ENCODE measurements at places on chromosomes 6 and 20.

DNA sequence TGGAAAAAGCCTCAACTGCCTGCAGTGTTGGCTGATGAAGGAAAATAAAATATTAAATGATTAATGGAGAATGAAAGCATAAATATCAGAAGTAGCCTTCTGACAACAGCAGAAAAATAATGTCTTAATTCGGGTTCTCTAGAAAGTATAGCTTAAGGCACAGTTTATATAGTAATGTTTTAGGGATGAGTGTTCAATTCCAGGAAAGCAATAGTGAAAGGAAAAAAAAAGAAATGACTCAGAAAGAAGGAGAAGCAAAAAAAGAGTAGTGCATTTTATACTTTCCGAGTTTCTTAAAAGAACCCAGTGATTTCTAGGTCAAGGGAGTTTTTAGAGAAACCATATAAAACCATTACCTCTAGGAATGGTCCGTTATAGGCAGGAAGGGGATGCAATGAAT is 137.3 kb downstream of the HTR1B start:
- no peak for DNase-seq

- no peak for DNase-seq
Observed at GRCh38 chr20:45392733-45393132, 14.6 kb upstream of the TP53TG5 start.

DNA sequence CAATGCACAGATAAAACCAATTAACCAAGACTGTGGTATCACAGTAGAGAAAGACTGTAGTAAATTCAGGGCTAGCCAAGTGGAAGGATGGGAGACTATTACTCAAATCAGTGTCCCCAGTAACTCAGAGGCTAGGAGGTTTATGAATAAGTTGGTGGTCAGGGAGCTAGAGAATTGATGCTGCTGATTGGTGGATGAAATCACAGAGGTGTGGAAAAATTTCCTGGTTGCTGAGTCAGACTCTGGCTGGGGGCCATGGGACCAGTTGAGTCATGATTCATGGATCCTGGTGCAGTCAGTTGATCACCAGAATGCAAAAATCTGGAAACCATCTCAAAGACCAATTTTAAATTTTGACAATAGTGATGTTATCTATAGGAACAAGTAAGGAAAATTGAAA is 555.9 kb downstream of the C6orf118 start:
- no peak for DNase-seq

- DNase-seq: no peak
Observed at GRCh38 chr6:90322976-90323474, 26.4 kb upstream of the BACH2 start.

DNA sequence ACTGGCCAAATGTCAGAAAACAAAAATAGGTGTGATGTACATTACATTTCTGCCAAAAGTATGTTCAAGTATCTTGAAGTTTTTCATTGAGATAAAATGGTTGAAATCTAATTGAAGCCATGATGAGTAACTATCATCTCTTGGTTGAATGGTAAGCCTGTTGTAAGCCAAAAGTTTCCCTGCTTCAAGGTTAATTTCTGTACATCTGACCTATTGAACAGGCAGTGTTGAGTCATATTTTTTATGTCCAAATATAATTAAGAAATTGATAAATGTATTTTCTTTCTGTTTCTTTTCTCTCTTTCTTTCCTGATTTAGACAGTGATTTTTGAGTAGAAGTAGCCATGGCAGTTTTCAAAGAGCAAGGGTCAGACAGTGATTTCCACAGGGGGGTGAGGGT is 4.4 kb downstream of the RREB1 start:
- DNase-seq: no peak

DNA sequence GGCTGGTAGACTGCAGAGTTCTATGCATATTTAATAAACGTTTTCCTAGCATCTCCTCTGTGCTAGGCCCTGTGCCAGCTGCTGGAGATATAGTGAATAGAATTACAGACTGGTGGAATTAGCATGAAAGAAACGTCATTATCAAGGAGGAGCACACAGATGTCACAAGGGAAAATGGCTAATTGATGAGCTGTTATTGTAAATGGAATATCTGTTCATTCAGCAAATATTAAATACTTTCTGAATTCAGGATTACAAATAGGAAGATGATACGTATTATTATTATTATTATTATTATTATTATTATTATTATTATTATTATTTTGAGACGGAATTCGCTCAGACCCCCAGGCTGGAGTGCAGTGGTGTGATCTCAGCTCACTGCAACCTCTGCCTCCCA is 1.2 kb downstream of the AAR2 start:
- no peak for DNase-seq

DNA sequence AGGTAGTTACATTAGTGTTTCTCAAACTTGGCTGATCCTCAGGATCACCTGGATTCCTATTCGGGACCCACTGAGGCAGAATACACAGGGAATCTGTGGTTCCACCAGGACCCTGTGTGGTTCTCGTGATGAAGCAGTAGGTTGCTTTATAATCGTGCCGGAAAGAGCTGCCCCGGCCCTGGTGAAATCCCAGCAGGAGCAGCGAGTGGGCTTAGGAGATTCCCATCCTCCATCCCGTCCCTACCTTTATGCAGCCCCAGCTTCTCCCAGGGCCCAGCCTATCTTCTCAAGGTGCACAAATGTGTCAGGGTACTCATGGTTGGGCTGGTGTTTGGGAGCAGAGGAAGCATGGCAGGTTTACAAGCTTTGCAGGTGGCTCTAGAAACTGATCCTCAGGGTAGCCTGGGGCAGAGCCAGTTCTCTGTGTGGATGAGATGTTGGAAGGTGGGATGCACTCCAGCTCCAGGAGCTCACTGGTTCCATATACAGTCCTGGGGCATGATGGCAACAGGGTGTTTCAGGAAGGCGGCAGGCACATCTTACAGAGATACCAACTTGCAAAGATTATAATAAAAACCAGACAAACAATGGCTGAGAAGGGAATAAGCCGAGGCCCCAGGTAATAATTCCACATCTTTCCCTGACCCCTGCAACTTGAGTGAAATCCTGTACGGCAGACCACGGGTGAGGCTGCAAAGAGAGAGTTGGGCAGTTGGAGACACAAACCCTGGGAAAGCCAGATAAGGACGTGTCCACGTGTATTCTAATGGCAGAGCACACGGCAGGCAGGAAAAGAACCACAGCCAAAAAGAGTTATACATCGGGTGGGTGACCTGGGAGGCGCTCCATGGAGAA is 5.9 kb downstream of the SLC22A1 start:
- DNase-seq: no peak

DNA sequence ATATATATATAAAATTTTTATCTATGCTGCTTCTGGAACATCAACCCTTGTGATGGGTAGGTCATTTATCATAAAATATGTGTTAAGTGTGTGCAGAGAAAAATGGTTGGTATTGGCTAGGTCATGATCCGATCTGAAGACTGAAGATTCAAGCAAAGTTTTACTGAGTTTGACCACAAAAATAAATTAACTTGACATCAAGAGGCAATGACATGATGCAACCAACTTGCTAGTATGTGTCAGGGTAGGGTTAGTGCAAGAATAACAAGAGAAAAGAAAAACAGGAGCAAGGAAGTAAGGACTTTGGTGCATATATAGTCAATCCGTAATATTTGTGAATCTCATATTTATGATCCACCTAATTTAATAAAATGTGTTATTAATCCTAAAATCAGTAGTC is 1202.0 kb upstream of the ADGRB3 start:
- no peak for DNase-seq

- no peak for DNase-seq
Observed at GRCh38 chr6:109961611-109962041, 16.5 kb upstream of the GPR6 start.

GRCh38 chr6:34235307-34236130 is 1.2 kb upstream of the HMGA1 start:
- no peak for DNase-seq

GRCh38 chr6:146850238-146850896 is 251.6 kb downstream of the ADGB start:
- no peak for DNase-seq

GRCh38 chr6:125983246-125983945 is 2.9 kb upstream of the TRMT11 start:
- no peak for DNase-seq

DNA sequence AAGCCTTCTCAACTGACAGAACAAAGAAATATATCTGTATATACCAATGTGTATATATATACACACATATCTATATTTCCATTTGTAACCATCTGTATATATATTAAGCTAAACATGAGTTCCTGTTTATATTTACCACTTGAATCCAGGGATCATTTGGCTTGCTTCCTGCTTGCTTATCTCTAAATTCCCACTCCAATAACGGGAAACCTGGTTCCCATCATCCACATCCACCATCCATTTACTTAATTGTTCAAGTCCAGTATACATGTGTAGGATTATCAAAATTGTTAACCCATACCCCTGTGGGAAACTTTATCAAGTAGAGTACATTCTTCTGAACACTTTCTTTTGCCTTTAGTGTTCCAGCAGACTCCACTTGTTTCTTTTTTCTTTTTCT is 12.5 kb upstream of the SOX12 start:
- no peak for DNase-seq

DNA sequence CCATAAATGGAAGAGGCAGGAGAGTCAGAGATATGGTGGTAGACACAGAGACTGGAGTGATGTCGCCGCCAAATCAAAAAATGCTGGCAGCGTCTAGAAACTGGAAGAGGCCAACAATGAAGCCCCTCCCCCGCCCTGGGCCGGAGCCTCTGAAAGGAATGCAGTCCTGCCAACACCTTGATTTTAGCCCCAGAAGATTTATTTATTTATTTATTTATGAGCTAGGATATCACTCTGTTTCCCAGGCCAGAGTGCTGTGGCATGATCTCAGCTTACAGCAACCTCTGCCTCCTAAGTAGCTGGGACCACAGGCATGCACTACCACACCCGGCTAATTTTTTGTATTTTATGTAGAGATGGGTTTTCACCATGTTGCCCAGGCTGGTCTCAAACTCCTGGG is 82.6 kb upstream of the CCDC167 start:
- no peak for DNase-seq

- no peak for DNase-seq
Observed at GRCh38 chr6:71707059-71707458, 179.3 kb upstream of the RIMS1 start.

GRCh38 chr20:10553326-10553984 is 118.3 kb downstream of the SLX4IP start:
- no peak for DNase-seq

DNA sequence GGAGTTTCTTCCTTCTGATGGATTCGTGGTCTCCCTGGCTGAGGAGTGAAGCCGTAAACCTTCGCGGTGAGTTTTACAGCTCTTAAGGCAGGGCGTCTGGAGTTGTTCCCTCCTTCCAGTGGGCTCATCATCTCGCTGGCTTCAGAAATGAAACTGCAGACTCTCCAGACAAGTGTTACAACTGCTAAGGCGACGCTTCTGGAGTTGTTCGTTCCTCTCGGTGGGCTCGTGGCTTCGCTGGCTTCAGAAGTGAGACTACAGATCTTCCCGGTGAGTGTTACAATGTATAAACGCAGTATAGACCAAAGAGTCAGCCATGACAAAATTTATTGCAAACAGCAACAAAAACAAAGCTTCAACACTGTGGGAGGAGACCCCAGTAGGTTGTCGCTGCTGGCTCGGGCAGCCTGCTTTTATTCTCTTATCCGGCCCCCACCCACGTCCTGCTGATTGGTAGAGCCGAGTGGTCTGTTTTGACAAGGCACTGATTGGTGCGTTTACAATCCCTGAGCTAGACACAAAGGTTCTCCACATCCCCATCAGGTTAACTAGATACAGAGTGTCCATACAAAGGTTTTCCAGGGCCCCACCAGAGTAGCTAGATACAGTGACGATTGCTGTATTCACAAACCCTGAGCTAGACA is 113.2 kb downstream of the GPX5 start:
- DNase-seq: no peak

- DNase-seq: no peak
Observed at GRCh38 chr6:111667931-111668330, 62.3 kb upstream of the TRAF3IP2 start.

- no peak for DNase-seq
Observed at GRCh38 chr6:163950159-163950558, 535.6 kb downstream of the QKI start.

GRCh38 chr6:113433335-113433991 is 423.7 kb upstream of the MARCKS start:
- no peak for DNase-seq

DNA sequence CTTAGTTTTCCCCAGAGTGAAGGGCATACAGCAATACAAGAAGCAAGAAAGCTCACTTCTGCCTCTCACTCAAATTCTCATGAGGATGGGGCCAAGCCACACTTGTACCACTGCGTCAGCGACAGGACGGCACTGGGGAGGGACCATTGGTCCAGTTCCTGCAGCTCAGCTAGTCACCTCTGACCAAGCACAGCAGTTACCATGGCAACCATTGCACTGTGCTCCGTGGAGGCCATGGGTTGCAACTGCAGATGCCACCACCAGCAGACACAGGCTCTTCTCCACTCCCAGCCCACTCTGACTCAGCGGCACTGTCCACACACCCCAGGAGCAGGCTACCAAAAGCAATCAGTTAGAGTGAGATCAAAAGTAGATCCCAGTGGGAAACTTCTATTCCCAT is 441.1 kb upstream of the ARID1B start:
- DNase-seq: no peak

- DNase-seq: no peak
Observed at GRCh38 chr20:23265226-23265625, 85.4 kb upstream of the NXT1 start.

DNA sequence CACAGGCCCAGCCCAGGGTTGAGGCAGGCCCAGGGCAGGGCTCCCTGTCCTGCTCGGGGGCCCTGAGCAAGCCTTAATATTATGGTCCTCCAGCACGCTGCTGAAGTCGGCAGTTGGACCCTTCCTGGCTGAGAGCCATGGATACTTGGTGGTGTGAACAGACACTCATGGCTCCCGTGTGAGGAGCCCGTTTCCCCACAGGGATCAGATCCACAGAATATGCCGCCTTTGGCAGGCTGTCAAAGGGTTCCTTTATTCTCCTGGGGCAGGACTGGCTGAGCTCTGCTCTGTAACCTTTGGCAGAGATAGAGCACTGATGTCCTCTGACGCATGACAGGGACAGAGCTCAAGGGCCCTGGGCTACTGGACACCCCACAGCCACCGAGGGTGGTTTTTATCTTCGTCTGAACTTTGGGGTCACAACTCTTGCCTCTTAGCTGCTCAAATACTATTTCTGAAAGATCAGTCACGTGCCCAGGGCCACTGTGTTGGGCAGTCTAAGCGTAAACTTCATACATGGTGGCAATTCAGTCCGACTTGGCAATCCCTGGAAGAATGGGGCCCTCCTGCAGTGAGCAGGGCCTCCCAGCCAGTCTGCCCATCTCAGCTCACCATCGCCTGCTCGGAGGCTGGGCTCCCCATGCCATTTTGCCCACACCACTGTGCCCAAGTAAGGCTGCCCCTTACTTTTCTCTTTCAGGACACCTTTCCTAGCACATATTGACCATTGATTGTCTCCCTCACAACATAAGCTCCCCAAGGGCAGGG is 49.1 kb downstream of the TTI1 start:
- DNase-seq: no peak
